ENCODE measurements at places on chromosomes 4 and X. TPM values are rescaled to one million over a fixed set of nuclear protein-coding genes. Genes with fewer than 3 reads are reported as not detected.
A peak's percentile ranks its signal among the peaks of the same experiment; 100 is the strongest.

DNA sequence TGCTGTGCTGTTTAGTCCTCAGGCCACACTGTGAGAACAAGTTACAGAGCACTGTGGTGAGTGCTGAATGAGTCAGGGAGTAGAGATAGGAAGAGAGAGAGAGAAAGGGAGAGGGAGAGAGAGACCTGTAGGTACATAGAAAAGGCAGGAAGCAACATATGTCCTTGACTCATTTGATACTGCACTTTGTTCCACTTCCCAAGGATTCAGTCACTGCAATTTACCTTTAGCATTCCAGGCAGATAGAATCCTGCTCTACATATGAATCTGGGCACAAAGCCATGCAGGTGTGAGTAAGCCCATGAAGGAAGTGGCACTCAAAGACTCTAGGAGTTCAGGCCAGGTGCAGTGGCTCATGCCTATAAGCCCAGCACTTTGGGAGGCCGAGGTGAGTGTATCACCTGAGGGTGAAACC is 1.0 kb upstream of the DAPP1 start:
- DNase-seq: peak; percentile 94

GRCh38 chrX:150704030-150704613 is 10.9 kb downstream of the MTMR1 start:
- DNase-seq: no peak

DNA sequence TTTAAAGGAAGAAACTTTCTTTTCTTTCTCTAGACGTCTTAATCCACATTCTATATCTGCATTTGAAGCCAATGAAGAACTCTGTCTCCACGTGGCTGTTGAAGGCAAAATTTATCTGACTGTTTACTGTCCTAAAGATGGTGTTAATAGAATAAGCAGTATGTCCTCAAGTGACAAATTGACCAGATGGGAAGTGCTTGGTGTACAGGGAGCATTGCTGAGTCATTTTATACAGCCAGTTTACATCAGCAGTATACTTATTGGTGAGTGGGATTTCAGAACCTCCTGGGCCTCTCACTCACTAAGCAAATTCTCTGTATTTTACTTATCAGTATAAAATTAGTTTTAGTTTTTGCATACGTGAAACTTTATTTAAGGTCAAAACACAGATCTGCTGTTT is 33.7 kb downstream of the ADAD1 start:
- DNase-seq: no peak

DNA sequence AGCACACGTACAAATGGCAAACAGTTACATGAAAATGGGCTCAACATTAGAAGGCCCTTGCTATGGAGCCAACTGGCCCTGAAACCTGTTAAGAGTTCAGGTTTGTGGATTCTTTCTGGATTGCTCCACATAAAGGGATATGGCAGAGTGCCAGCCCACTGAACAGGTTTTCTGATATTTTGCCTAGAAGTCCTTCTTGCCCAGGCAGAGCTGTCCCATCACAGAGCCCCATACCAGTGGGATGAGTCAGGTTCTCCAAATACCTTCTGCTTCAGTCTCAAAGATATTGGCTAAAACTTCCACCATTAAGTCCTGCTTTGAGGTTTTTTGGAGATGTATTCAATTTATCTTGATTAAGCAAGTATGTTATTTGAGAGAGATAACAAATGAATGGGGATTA is 146.8 kb upstream of the IL1RAPL2 start:
- peak; percentile 76 for DNase-seq

GRCh38 chr4:100063355-100063754 is 113.3 kb upstream of the H2AZ1 start:
- DNase-seq: no peak

DNA sequence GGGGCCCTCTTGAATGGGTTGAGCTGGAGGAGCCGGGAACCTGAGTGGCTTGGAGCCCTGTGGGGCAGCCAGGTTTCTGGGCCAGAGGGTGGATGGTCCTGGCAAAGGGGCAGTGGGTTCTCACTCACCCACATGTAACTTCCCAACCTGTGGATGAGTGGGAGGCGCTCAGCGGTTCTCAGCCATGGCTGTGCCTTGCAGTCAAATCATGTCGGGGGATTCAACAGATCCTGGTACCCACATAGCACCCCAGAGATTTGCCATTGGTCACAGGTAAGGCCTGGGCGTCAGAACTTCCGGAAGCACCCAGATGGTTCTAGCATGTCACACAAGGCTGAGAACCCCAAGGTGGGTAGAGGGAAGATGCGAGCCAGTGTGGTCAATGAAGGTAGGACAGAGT is 21.9 kb upstream of the CLCN4 start:
- DNase-seq: no peak

- peak; percentile 38 for DNase-seq
Measured at GRCh38 chrX:47751670-47752069, 85.0 kb upstream of the ZNF81 start.

GRCh38 chr4:188993871-188994270 is 854.6 kb downstream of the TRIML1 start:
- DNase-seq: no peak

DNA sequence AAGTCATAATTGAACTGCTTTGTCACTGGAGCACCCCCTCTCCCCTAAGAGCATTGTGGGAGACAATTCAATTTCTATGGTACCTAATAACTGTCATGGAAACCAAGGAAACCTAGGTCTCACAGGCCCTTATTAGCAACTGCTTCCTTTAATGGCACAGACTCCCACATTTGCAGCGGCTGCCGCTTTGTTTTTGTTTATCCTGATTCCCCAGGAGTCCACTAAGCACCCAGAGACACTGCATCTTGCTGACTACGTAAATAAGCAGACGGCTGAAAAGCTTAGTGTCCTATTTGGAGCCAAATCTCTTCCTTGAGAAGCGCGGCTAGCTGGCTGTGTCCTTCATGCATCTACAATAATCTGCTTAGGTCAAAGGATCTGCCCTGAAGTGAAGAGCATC is 494.4 kb downstream of the TMA16 start:
- no peak for DNase-seq

DNA sequence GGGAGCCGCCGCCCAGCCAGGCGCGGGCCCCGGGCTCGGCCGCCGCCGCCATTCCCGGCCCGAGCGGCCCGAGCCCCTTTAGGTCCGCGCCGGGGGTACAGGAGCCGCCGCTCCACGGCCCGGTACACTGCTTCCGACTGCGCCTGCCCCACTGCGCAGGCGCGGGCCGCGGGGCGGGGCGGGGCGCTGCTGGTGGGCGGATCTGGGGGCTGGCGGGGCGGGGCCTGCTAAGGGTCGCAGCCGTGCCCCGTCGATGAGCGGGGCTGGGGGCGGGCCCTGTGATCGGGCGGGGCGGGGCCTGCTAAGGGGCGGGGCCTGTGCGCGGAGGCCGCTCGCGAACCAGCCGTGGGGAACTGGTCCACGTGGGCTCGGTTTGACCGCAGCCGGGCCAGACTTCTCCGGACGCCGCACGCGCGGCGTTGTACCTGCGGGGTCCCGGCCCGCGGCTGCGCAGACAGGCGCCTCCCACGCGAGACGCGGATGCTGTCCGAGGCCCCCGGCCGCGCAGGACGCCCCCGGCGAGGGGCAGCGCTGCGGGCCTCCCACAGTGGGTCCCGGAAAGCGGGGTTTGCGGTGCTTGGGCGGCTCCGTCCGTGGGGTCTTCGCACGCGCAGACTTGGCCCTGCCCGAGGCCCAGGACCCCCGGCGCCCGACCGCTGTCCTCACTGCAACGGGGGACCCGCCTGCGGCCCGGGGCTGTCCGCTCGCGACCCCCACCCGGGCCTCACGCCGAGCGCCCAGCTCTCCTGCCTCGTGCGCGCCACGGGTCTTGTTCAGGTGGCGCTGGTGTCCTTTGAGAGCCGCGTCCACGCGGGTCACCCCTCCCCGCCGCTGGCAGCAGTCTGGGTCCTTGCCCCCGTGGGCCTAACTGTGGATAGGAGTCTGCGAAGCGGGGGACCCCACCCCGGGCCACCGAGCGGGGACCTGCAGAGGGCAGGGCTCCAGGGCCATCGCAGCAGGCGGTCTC is at the start of gene DGKQ:
DGKQ (minus strand) TSS at position 139 of the 967 bp plus-strand sequence; CDS start at position 52, 87 bp downstream.
- DNase-seq: peak; percentile 79

Gene SMIM10
- not detected for total RNA-seq

Gene UTP3
- 19.2 TPM for total RNA-seq

Gene EDA
- 5.6 TPM for total RNA-seq

Gene CXCL1
- 3.6 TPM for total RNA-seq

All from HT-29 (cell line).